ENCODE measurements at places on chromosomes 3 and 15.

DNA sequence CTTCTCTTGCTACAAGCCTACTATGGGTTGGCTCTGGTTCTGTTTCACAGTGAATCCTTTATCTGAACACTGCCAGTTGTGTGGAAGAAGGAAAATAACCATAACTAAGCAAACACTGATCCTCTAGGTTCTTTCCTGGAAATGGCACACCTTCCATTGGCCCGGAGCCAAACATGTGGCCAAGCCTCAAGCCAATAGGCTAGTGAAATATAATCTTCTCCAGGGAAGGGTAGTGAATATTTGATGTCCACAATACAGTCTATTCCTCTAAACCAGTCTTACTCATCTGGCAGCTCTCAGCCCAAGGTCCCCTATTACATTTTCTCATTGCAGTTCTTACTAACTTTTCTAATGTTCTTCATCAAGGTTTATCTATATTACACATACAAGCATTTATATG, 921.3 kb downstream of the TUSC7 start:
- no peak for DNase-seq

- DNase-seq, result no peak
Observed at GRCh38 chr15:42994546-42994945, 74.0 kb upstream of the TTBK2 start.

GRCh38 chr3:196544491-196544992, 23.8 kb downstream of the WDR53 start:
- DNase-seq, result no peak

DNA sequence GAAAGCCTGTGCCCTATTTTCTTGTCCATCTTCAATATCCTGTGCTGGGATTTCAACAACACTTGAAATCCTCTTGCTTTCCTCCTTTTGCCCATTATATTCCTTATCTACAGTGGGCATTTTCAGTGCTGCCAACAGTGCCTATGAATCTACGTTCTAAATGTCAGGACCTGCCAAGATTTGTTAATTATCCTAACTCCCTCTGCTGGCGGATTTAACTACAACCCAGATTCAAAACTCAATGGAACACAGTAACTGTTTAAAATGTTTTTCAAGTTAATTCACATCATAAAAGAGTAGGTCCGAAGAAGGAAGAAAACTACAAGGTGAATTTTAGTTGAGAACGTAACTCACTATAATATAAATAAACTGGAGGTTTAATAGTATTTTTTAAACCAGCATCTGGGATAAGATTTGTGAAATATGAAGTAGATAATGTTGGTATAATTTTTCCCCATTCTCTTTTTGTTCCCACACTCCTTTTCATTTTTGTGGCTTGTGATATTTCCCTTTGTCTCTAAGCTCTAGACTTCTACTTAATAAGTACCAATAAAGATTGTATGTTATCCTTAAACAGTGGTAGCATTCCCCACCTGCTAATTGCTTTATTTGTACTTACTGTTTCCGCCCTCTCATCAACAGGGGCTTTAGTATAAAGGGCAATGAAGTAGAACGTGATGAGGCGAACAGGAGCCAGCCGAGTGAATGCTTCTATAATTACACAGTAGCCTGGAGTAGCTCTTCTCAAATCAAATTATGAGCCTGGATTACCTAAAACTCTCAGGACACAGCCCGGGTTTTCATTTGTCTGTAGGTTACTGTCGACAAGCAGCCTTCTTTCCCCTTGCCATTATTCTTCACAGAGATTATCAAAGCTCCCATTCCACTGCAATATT, 302.5 kb upstream of the ATP11B start:
- no peak for DNase-seq

DNA sequence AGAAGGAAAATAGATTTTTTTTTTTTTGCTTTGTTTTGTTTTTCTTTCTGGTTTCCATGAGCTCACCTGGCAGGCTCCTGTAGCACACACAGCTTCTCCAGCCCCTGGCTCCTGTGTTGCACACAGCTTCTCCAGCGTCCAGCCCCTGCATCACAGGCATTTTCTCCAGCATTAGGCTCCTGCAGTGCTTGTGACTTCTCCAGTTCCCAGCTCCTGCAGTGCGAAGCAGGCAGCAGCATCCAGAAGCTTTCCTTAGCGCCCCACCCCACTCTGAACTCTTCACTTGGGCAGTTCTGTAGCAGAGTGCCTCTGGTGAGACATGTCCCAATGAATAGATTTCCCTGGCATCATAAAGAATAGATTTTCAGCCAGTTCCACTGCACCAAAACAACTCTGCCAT, 5.5 kb upstream of the CCDC39 start:
- no peak for DNase-seq

DNA sequence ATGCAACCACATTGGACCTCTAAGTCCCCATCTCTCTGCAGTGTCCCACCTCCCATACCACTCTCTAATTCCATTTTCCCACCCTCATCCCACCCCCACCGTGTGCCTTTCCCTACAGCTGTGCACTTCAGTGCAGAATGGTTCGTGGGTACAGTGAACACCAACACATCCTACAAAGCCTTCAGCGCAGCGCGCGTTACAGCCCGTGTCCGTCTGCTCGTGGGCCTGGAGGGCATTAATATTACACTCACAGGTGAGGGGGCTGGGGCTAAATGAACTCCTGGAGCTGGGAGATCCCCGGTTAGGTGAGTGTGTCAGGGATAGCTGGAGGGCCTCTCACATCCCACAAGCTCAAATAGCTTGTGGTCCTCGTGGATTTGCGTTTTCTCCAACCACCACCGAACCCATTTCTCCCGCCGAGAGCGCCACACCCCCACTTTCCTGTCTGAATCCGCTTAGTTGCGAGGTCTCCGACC, 1.9 kb downstream of the DUOXA2 start:
- DNase-seq, result no peak

DNA sequence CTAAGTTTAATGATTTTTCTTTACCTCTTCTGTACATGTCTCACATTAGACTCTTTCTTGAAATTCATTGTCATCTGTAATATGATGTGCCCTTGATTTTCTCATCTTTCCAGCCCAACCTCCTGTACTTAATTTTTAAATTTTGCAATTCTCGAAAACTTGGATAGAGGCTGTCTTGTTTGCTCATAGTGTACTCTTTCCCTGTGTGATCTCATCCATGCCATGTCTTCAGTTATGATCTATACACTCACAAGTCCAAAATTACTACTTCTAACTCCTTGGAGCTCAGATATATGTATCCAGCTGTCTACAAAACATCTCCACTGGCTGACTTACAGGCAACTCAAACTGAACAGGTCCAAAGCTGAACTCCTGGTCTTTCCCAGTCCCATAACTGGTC, 42.2 kb downstream of the CD200 start:
- DNase-seq, result no peak

DNA sequence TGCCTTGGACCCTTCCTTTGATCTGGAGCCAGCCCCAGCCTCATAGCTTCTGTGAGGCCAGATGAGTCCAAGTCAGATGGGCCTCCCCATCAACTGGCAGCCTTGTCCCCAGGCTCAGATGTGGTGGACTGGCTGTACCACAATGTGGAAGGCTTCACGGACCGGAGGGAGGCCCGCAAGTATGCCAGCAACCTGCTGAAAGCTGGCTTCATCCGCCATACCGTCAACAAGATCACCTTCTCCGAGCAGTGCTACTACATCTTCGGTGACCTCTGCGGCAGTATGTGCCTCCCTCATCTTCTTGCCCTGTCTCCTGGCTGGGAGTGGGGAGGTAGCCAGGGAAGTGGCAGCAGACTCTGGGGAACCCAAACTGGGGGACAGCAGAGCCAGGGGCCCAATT, 6.9 kb upstream of the AP2M1 start:
- no peak for DNase-seq

DNA sequence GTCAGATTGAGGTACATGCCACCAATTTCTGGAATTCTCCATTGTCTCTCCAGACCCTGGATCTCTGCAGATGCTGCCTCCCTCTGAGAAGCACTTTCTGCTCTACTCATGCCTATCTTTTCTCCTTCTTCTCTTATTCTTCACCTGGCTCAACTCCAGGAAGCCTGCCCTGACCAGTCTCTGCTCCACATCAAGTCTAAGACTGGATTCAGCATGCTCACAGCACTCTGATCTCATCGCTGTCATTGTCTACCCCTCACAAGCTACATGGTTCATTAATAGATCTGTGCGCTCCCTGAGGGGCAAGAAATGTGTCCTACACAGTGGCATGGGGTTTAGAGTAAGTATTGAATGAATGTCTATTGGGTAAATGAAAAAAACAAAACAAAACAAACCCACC, 38.7 kb downstream of the CCR4 start:
- no peak for DNase-seq

DNA sequence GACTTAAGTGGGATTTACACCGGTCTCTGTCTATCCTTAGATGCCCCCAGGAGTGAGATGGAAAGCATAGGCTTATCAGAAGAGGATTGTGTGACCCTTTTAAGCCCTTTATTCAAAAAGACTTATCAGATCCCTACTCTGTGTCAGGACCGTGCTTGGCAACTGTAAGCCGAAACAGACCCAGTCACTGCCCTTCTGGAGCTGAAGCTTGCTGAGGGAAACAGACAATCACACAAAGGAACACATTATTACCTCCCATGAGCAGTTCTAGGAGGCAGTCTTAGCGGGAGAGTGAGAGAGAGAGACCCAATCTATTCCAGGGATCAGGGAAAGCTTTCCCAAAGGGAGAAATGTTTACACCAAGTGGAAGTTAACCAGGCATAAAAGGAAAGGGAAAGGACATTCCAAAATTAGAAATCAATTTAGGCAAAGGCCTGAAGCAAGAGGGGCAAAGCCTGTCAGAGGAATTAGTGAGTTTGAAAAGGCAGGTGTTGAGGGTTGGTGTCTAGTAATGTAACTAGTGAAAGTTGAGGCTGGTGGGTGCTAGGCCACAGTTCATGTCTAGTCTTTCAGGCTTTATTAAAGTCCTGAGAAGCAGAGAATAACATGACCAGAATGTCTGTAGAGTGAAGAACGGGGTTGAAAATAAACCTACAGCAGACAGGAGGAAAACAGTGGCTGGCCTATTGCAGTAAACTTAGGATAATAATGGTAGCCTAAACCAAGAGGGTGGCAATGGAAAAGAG, 86.7 kb downstream of the THBS1 start:
- no peak for DNase-seq

- no peak for DNase-seq
Observed at GRCh38 chr15:31247404-31247803, 79.2 kb upstream of the KLF13 start.

GRCh38 chr3:149551500-149551899, 77.0 kb downstream of the TM4SF4 start:
- no peak for DNase-seq

DNA sequence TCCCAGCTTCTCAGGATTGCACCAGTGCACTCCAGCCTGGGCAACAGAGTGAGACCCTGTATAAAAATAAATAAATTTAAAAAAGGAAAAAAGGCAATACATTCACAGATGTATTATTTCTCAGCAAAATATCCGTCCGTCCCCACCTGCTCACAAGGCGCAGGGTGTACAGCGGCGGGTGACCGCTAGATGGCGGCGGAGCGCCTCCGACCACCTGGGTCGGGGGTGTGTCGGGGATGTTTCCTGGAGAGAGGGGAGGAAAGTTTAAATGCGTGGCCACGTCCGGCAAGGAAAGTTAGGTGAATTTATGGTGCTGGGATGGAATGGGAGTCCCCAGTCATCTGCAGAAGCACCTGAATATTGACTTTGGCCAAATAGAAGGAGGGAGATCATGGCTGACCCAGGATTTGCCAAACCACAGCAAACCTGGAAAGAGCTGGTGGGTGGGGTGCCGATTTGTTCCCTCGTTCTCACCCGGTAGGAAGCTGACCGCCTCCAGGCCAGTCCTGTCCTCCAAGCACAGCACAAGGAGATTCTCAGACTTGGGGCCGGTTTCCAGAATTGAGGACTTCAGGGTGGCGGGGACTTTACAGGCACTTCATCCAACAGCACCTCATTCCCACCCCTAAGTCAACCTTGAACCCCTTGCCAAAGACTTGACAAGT, 88.3 kb downstream of the TMEM266 start:
- DNase-seq, result peak; percentile 54

DNA sequence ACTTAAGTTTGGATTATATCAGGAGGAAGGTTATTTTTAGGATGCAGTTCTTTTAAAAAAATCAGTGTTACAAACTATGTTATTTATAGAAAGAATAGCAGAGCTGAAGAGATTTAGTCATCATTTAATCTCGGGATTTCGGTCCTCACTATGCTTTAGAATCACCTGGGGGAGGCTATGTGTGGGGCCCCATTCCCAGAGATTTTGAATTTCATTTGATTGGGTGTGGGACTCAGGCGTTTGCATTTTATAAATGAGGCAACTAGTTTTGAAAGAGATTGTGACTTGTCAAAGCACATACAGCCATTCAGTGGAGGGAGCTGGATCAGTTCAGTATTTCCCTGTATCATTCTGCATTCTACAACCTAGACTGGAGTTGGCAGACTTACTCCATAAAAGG, 36.8 kb downstream of the TFG start:
- no peak for DNase-seq

- DNase-seq, result no peak
Observed at GRCh38 chr3:48855681-48856447, 8.2 kb upstream of the PRKAR2A start.

- DNase-seq, result no peak
Observed at GRCh38 chr15:40244961-40245523, 6.2 kb downstream of the PAK6 start.

GRCh38 chr15:42602501-42602900, 27.1 kb downstream of the STARD9 start:
- DNase-seq, result no peak

Data from activated CD8-positive, alpha-beta memory T cell treated with anti-CD3 and anti-CD28 coated beads for 48 hours (primary cell).